ENCODE measurements at places on chromosomes 1 and 21.

GRCh38 chr1:221946768-221947167, 204.9 kb upstream of the DUSP10 start:
- no peak for DNase-seq

DNA sequence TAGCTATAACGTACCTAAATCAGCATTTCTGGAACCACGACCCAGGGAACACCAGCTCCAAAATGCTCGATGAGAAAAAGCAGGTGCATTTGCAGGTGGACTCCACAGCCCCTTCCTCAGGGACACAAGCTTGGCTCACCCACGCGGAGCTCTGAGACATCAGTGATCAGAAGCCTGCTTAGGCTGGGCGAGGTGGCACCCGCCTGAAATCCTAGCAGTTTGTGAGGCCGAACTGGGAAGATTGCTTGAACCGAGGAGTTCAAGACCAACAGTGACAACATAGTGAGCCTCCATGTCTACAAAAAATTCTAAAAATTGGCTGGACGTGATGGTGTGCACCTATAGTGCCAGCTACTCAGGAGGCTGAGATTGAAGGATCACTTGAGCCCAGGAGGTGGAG, 2.5 kb upstream of the TSPEAR start:
- no peak for DNase-seq

GRCh38 chr1:8061673-8062386, 35.7 kb upstream of the ERRFI1 start:
- no peak for DNase-seq

- no peak for DNase-seq
Observed at GRCh38 chr21:34105947-34106541, 32.7 kb downstream of the MRPS6 start.

- DNase-seq = no peak
Observed at GRCh38 chr1:91427741-91428140, 23.1 kb upstream of the HFM1 start.

- peak; percentile 24 for DNase-seq
Observed at GRCh38 chr1:184892116-184892515, 82.2 kb downstream of the NIBAN1 start.

DNA sequence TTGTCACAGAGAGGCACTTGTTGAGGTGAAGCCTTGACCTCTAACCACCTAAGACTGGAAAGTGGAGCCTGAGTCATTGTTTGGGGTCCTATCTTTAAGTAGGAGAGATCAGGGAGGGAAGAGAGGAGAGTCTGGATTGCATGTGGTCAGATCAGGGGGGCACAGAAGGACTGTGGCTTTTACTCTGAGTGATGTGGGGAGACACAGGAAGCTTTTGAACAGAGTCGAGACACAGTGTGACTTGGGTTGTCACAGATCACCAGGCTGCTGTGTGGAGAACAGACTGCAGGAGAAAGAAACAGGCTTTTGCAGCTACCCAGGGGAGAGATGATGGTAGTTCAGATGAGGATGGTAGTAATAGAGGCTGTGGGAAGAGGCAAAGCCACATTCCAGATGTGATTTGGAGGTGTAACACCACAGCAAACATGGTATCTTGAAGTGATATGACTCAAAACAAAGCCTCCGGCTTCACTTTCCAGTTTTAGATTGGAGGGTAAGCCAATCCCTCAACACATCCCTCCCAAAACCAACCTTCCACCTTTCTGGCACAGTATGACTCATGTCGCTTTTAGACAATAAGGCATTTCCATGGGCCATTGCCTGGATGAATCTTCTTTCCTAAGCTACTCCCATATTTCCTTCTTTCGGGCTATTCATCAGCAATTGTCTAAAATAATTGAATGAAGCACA, 125.8 kb upstream of the SLC44A3 start:
- DNase-seq = no peak

DNA sequence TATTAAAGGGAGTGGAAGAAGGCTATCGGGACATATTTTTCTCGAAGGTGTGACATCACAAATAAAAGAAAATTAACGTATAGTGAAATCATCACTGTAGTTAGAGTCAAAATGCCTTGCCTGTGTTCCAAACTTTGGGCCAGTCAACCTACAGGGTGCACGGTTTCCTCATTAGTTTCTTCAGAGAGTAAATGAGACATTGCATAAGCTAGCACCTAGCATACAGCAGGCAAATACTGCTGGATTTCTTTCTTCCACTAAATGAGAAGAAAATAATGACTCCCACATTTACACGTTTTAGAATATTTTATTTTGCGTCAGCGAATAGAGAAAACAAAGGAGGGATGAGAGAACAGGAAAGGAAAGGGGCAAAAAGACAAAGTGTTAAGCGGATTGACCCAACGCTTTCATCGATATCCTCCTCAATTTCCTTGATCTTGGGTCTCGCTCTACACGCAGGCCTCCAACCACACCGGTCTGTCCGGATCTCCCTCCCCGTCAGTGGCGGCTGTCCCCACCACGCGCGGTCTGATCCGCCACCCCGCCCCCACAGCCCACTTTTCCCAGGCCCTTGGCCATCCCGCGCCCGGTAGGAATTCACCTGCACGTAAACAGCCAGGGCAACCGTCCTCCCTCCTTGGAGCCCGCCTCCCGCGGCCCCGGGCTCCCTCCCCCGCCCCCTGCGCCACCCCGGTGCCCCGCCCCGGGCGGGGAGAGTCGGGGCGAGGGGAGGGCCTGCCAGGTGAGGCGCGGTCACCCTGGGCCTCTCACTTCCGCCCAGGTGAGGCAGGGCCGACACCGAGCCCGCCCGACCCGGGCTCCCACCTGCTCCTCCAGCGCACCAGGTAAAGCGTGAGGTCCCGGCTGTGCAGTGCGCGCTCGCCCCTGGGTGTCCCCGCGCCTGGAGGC, at the start of gene PATJ:
TSS of gene PATJ (plus strand) at position 770 of the 909 bp plus-strand sequence. CDS start 20,413 bp downstream, outside the sequence.
- peak; percentile 67 for DNase-seq

- DNase-seq = no peak
Observed at GRCh38 chr1:25432749-25433388, 2.2 kb downstream of the MACO1 start.

GRCh38 chr1:66599346-66599745, 65.4 kb downstream of the SGIP1 start:
- DNase-seq = no peak

DNA sequence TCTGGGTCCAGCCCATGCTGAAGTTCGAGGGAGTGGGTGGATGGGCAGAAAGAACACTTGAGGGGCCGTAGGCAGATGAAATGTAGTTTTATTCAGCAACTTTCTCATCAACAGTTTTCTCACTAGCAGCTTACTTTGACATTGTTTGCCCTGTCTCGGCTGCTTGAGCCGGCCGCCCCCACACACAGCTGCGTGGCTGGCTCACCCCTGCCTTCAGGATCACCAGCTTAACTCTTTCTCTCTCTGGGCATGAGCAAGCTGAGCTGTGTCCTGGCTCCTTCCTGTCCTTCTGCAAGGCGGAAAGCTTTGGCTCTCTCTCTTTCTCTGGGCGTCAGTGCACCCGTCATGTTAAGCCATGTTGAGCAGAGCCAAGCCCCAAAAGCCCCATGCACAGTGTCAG, 104.4 kb upstream of the GNG12 start:
- no peak for DNase-seq

DNA sequence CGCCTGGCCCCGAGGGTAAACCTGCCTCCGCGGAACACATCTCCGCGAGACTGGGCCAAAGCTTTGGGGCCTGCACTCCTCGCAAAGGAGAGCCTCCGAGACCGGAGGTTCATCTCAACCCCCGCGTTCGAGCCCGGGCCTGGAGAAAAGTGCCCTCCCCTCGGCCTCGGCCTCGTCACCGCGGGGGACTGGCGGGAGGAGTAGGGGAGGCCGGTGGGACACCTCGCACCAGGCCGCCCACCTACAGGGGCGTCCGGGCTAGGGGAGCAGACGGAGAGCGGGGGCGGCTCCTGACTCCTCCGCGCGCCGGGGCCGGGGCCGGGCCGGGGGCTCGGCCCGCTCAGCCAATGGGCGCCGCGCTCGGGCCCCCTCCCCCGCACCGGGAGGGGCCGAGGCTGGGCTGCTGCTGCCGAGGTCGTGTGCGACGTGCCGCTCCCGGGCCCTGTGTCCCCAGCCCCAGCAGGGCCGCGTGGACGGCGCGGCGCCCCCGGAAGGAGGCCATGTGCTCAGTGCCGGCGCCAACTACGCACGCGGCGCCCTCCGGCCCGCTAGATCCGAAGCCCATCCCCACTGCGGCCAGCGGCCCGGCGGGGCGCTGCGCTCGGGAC, 684 bp downstream of the SLC2A1 start:
- peak; percentile 77 for DNase-seq

DNA sequence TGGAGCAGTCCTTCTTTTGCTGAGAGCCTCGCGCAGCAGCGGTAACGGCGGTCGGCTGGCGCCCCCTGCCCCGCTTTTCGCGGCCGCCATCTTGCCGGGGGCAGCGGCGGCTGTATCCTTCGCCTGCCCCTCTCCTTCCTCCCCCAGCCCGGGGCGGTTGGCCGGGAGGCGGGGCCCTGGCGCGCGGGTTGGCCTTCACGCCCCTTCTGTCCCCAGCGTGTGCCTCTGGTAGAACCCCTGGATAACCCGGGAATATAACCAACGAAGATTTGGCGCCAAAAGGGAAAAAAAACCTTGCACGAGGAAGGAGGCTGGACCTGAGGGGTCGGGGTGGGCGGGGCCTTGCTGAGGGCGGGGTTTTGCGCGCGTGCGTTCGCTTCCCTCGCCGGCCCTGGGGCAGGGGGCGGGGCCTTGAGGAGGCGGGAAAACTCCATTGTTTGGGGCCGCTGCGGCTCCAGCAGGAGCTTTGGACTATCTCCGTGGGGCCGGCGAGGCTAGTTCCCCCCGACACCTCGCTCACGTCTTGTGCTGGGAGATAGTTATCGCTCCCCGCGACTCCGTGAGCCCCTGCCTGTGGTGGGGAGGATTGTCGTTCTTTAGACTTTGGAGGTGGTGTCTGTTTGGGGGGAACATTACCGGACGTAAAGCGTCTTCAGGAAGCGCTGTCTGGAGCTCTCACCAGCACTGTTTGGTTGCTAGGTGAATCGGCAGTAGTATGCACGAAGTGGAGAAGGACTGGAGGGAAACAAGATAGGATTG, 689 bp downstream of the NASP start:
- DNase-seq = peak; percentile 87
